ENCODE measurements at places on chromosomes 3 and 15.

GRCh38 chr15:38743147-38743546 is 178.5 kb upstream of the RASGRP1 start:
- DNase-seq, result no peak

DNA sequence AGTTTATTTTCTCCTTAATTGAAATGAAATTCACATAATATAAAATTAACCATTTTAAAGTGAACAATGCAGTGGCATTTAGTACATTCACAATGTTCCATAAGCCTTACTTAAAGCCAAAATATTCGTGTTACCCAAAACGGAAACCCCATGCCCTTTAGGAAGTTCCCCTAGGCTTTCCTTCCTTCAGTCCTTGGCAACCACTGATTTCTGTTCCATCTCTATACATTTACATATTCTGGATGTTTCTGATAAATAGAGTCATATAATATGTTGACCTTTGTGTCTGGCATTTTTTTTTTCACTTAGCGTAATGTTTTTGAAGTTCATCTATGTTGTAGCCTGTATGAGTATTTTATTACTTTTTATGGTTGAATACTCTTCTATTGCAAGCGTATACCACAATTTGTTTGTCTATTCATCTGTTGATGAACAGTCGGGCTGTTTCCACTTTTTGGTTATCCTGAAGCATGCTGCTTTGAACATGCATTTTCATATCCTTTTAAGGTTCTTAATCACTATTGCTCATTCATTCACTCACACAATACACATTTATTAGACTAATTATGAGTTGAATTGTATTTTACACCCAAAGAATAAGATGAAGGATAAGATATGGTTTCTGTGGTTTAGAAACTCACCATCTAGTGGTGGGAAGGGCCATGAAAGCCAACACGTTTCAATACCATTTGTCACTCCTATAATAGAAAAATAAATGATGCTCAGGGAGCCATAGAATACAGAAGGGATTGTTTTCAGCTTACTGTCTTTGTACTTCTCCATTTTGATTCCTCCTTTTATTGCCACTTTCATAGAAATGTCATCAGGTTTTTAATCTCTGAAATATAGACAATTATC is 408.2 kb upstream of the CBLB start:
- no peak for DNase-seq

- no peak for DNase-seq
Measured at GRCh38 chr15:25967116-25967515, 104.0 kb upstream of the ATP10A start.

DNA sequence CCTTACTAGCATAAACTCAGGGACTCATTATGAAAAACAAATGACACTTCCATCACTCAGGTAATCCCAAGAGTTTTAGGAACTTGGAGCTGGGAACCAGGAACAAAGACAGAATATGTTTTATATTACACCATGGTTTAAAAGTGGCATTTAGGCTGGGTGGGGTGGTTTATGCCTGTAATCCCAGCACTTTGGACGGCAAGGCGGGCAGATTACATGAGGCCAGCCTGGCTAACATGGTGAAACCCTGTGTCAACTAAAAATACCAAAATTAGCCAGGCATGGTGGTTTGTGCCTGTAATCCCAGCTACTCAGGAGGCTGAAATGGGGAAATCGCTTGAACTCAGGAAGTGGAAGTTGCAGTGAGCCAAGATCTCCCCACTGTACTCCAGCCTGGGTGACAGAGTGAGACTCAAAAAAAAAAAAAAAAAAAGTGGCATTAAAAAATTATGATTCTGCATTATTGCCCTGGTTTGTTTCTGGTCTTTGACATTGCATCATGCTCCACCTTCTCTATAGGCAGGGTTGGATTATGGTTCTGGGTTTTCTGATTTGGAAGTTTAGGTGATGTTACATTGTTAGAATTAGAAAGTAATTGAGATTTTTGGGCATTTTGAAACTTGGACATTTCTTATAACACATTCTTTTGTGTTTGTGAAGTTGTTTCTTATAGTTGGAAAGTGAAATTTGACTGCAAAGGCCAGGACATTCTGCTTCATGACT is 19.0 kb downstream of the SQOR start:
- DNase-seq, result no peak

GRCh38 chr3:61649381-61650170 is 88.2 kb downstream of the PTPRG start:
- DNase-seq, result no peak

DNA sequence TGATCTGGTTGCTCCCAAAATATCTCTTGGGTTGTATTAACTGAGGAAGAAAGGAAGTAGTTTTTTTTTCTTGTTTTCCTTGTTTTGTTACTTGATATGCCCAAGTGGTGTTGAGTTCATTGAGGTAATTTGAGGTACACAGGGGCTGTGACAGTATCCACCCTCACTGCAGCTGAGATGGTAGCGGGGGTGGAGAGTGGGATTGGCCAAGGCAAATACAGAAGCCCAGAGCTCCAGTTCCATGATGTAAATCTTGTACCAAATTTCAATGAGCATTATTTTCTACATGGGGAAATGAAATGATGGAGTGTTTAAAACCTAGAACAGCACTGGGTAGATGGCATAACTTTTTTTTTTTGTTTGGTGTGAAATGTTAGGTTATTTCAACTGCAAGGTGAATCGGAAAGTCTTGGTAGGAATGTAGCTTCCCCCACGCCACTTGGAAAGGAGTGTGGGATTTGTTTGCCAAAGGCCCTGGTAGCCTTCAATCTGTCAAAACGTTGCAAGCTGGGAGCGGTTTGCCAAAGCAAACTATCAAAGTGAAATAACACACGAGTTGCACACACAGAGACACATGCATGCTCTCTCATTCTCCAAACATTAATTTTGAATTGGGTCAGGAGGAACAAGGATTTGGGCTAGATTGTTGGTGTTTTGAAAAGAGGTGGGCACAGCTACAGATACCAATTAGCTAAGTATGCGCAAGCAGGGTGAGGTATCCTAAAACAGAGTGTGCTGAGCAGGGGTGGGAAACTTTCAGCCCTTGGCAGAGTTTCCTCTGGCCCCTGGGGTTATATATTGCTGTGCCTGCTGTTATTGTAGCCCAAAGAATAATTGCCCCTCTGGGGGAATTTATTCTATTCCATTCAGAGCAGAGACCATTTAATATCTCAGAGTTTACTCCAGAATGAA is 34.6 kb downstream of the THSD4 start:
- DNase-seq, result no peak

GRCh38 chr3:56456117-56456516 is 12.2 kb downstream of the ERC2 start:
- DNase-seq, result no peak

GRCh38 chr15:36062357-36062756 is 516.4 kb upstream of the DPH6 start:
- no peak for DNase-seq

DNA sequence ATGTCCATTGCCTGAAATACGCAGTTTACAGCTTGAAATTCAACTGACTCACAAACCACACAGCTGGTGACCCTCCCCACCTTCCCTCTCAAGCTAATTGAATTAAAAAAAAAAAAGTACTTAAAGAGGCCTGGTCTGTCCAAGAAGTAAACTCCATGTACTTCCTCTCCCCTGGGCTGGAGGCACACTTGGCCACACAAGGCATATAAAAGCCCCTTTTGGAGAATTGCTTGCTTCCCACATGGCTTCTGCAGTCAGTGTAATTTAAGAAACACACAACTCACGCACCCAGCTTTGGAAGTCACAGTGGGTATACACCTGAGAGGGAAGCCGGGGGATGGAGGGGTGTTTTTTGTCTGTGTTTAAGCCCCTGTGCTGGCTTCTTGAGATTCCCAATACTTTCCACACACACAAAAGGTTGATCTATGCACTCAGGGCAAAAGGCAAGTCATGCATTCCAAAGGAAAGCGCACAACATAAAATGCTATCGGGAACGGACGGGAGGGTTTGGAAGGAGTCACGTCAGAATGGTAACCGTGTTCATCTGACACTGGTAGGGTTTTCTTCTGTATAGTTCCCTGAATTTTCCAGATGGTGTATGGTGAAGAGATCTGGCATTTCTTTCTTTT is 106.6 kb upstream of the ALDH1A3 start:
- no peak for DNase-seq

DNA sequence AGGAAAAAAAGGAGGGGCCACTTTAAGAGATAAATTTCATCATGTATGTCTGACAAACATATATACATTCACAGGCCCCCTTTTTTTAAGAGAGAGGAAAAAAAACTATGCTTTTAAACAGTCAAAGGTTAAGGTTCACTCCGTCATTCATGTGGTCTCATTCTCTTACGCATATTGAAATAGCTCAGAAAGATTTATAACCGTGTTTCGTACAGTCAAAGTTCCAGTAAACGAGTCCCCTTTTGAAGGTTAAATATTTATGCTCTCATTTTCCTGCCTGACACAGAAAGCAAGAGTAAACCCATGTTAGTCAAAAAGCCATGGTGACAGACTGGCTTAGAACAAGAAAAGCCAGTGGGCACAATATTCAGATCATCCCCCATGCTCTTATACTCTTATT is 248.0 kb upstream of the ARRDC4 start:
- no peak for DNase-seq

GRCh38 chr3:160449636-160450598 is at the start of gene TRIM59:
TSS of gene TRIM59 (minus strand) at chr3:160449786. CDS start at chr3:160439183, 10,603 bp downstream.
- peak; percentile 96 for DNase-seq

- no peak for DNase-seq
Measured at GRCh38 chr3:151265866-151266265, 12.5 kb downstream of the P2RY14 start.

- no peak for DNase-seq
Measured at GRCh38 chr3:56702490-56703315, 19.6 kb upstream of the TASOR start.

GRCh38 chr3:36678216-36679013 is 85.9 kb downstream of the DCLK3 start:
- no peak for DNase-seq

GRCh38 chr3:17969985-17970568 is 227.6 kb upstream of the TBC1D5 start:
- DNase-seq, result no peak

DNA sequence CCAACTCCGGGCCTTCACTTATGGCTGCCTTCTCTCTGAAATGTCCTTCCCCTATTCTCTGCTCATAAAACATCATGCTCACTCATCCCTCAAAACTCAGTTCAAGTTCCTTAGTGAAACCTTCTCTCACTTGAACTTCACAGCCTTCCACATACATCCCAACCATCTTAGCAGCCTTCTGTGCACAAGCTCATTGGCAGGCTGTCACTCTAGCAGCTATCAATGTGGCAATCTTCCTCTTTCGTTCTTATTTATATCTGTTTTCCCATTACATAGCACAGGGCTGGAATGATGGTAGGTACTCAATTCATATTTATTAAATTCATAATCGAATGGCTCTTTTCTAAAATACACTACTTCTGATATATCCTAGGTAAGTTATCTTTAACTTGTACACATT is 66.4 kb upstream of the MCTP2 start:
- DNase-seq, result no peak

DNA sequence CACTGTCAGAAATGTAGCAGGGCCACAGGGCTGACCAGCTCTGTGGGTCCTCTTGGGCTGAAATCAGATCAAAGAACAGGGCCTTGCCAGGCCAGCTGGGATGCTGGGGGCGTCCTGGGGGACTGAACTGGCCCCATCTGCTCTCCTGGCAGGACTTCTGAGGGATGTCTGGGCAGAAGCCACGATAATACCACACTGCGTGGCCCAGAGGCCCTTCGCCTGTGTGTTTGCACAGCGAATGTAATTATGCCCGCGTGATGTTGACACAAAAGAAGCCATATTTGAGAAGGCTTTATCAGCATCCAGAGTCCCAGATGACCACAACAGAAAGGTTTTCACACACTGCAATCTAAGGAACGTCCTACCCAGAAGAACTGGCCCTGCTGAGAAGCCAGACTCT is 174.0 kb downstream of the RAB11A start:
- DNase-seq, result no peak

DNA sequence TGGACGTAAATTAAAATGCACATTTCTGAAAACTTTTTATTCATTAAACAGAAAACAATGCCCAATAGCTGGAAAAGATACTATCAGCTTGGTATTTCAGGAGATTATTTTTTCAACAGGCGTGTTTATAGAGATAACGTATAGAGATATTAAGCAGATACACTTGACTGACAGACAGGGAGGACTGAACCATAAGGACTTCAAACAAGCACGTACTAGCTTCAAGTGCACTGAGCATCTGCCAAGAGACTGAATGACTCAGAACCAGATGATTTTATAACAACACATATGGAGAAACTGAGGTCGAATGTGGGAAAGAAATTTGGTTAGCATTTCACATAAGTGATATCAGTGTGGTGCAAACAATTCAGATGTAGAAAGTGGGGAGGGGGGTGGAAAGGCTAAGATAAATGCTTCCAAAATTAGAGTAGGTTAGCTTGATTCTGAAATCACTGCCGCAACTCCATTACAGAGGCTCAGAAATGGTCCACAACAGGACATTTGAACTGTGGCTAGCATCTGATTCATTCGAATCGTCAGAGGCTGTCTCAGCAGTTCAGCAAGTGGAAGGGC is 103.5 kb downstream of the SEMA6D start:
- DNase-seq, result no peak

DNA sequence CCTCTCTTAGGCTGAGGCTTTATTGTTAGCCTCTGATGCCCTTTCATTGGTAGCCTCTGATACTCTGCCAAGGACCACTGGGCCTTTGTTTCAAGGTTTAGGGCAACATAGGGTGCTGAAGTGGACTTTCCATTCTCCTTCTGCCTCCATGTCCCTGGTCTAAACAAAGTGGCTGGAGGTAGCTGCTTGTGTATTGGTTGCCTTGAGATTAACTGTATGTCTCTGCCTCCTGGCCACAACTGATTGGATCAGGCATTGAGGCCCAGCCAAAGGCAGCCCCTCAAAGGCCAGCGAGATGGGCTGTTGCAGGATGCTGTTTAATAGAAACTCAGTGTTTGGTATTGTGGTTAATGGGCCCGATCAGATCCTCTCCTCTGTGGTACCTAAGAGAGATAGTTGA is 77.9 kb upstream of the PRR23C start:
- DNase-seq, result no peak

GRCh38 chr3:52683611-52684010 is 2.1 kb downstream of the PBRM1 start:
- DNase-seq, result no peak

- no peak for DNase-seq
Measured at GRCh38 chr3:158702815-158703481, 29.3 kb downstream of the RARRES1 start.

GRCh38 chr3:52484680-52485461 is 10.3 kb upstream of the STAB1 start:
- no peak for DNase-seq

DNA sequence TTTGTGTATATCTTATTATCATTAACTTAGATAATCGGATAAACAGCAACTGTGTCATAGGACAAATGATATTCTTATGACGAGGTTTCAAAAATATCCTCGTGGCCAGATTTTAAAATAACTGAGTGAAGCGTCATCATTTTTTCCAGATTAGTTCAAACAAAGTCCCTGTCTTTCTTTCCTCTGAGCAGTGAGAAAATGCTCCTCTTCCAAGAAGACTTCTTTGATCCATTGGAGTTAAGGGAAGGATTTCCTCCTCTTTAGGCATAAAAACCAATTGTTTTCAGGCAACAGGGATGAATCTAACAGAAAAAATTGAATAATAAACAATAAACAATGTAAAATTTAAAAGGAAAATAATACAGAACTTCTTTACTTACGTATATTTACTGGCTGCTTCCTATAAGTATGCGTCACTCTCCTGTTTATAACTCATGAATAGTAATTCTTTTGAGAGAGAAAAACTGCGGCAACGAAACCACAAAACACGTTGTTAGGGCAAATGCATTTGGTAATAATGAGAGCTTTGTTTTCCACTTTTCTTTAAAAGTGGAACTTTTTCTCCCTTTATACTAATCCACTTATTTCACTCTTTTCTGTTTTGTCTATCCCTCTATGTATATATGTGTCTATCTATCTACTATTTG is 419.4 kb upstream of the ONECUT1 start:
- no peak for DNase-seq

Measured in stimulated activated CD8-positive, alpha-beta memory T cell treated with anti-CD3 and anti-CD28 coated beads, Interleukin-7, amount 100 ng/mL, for 4 hours (primary cell).